ENCODE measurements at places on chromosomes 12 and 14.

DNA sequence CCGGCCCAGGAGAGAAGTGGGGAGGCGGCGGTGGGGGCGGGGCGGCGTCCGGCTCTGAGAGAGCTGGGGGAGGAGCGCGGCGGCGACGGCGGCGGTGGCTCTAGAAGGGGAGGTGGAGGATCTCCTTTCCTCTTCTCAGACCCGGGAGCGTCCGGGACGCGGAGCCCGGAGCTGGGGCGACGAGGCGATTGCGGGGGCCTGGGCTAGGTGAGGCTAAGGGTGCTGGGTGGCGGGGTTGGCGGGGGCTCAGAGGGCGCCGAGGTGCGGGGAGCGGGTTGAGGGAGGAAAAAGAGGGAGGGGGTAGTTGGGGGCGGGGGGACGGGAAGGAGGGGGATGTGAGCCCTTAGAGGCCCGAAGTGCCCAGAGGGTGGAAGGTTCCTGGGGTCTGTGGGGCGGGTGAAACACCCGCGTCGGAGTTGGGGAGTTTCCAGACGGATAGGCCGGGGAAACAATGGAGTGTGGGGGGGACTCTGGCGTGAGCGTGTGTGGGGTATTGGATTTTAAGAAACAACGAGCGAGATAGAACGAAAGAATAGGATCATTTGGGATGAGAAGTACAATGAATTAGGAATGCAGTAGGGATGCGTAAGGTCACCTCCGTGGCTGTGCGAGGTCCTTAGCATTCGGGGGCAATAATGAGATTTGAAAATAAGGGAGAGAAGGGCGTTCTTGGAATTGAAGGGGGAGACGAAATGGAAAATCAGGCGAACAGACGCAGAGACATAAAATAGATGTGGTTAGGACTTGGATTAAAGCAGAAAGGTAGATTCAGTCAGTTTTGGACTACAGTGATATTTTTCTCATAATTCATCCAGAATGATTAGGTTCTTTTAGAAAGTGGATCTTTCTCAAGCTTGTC is at the start of gene SPATS2:
Gene SPATS2 (plus strand): TSS at position 82 of the 859 bp plus-strand sequence. CDS start 93,551 bp downstream, outside the sequence.
- DNase-seq = peak; percentile 90

GRCh38 chr12:128323145-128323920 is 56.4 kb downstream of the TMEM132C start:
- no peak for DNase-seq

DNA sequence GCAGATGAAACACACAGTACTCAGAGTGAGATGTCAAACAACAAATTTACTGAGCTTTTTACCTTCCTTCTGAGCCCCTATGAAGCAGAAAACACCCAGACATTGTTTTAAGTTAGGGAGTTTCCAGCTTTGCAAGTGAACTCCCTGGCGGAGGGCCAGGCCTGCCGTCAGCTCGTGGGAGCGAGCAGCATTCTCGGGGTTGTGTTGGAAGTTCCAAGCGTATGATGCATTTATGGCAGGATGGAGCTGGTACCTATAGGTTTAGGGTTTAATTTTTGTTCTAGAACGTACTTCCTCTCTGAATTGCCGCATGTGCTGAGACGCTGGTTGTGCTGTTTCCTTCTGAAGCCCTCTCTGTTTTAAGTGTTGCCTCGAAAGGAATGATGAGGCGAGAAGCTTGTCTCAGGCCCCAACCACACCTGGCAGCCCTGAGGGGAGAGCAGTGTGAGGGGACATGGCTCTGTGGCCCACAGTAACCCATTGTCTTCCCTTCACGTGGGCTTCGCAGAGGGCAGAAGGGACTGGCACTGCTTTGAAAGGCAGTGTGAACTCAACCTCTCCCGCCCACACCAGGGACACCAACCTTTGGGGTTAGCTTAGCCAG is 76.6 kb downstream of the SSPN start:
- peak; percentile 2 for DNase-seq

GRCh38 chr14:89370781-89371180 is 46.3 kb downstream of the FOXN3 start:
- no peak for DNase-seq

- DNase-seq = peak; percentile 69
These were observed 96.3 kb downstream of the GALC start for GRCh38 chr14:87896393-87897380.

GRCh38 chr12:54390668-54391551 is 6.4 kb upstream of the ZNF385A start:
- peak; percentile 91 for DNase-seq

DNA sequence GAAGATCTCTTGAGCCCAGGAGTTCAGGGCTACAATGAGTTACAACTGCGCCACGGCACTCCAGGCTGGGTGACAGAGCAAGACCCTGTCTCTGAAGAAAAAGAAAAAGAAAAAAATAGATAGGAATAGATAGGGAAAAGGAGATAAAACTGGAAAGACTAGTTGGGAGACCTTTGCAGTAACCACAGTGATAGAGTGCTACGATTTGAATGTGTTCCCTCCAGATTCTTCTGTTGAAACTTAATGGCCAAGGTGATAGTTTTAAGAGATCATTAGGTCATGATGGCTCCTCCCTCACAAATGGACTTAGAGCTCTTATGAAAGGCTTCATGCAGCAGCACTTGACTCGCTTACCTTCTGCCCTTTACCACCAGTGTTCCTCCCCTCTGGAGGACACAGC is 13.5 kb upstream of the ATF1 start:
- DNase-seq = no peak

GRCh38 chr14:95389471-95390011 is 69.8 kb upstream of the CLMN start:
- DNase-seq = no peak

DNA sequence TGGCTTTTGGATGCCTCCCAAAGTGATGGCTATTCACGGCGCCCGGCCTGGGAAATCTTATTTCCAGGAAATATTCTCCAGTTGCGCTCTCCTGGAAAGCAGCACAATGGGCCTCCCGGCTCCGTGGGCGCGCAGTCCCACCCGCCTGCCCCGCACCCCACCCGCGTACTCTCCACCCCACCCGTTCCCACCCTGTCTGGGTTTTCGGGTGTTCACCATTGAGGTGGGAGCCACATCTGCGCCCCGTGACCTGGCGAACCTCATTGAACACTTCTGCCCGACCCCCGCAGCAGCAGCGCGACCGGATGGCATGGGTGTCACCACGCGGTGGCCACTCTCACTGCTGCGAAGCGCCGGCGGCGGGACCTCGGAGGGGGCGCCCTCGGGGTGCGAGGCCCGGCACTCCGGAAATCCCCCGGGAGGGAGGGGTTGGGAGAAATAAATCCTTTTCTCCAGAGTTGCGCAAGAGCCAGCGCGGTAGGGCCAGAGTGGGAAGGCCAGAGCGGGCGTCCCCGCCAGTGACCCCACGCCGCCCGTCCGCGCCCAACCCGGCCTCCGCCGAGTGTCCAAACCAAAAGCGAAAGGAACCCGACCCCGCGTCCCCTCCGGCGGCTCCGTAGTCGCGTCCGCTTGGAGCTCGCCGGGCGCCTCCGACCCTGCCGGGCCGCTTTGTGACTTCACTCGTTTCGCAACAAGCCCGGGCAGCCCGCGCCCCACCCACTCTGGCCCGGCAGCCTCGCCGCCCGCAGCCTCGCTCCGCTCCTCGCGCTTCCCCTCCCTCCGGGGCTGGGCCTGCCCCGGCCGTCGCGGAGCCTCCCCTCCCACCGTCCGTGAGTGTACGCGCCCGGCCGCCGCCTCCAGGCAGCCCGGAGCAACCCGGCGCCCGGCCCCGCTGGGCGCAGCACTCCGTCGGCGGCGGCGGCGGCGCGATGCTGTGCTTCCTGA is at the start of gene DRAM1:
Gene DRAM1 (plus strand): TSS at position 720 of the 945 bp plus-strand sequence. CDS start 210 bp downstream, at position 930.
- peak; percentile 86 for DNase-seq

- no peak for DNase-seq
These were observed 13.9 kb downstream of the CLECL1 start for GRCh38 chr12:9718968-9719367.

DNA sequence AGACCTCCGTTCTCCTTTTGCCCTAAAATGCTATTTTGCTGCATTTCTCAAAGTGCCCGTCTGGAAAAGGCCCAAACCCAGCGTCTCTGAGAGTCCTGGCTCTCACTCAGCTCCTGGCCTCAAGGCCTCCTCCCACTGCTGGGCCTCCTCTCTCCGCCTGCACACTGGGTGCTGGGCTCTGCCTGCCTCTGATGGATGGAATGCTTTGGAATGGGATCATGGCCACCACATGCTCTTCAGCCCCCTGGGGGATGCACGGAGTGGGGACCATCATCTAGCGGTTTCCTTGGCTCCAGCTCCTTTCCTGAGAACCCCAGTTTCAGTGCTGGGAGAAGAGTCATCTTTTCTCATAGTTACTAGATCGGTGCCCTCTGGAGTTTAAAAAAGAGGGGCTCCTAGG is 65.2 kb downstream of the KDM2B start:
- no peak for DNase-seq

DNA sequence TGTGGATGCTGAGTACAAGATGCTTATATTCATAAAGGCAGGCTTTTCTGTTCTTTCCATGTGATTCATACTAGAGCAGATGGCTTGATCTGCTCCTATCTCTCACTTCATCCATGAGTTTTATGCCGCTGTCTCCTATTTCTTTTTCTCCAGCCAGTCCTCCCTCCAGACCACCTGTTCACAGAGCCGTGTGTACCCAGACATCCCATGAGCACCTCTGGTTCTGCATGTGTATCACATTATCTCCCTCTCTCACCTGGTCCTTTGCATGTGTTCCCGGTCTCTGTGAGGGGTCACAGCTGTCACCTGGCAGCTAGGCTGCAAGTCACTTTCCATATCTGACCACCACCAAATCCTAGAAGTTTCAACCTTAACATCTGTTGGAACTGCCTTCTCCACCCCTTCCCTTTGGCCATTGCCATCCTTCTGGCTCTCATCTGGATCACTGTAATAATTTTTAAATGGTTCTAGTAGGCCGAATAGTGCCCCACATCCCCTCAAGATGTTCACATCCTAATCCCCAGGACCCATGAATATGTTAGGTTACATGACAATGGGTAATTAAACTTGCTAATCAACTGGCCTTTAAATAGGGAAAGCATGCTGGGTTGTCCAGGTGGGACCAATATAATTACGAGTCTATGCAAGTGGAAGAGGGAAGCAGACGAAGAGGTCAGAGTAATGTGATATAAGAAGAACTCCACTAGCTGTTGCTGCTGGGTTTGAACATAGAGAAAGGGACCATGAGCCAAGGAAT is 168.1 kb downstream of the SNAPC1 start:
- DNase-seq = peak; percentile 85

DNA sequence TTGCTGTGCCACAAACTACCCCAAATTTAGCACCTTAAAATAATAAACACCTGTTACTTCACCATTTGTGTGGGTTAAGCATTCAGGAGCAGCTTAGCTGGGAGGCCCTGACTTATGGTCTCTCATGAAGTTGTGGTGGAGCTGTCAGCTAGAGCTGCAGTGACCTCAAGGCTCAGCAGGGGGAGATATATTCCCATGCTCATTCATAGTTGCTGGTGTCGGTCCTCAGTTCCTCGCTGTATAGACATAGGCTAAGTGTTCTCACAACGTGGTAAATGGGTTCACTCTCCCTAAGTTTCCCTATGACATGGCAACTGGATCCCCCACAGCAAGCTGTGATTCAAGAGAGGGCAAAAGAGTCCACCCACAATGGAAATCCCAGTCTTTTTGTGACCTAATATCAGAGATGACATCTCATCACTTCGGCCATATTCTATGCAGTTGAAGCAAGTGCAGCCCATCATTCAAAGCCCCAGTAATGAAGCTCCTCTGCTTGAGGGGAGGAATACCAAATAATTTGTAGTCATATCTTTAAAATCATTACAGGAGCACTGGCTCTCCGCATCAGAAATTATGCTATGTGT is 41.1 kb downstream of the PRB3 start:
- peak; percentile 3 for DNase-seq

DNA sequence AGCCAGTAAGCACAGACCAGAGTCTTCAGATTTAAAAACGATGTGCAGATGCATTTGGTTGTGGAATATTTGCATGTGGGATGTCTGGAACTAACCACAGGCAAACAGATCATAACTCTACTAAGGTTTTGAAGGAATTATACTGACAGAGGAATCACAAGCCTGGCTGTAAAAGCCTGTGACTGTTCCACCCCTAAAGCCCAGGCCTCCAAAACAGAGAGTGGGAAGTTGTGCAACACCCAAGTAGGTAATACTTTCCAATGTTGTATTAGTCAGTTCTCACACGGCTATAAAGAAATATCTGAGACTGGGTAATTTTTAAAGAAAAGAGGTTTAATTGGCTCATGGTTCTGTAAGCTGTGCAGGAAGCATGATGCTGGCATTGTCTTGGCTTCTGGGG is 68.1 kb upstream of the DCD start:
- DNase-seq = no peak

DNA sequence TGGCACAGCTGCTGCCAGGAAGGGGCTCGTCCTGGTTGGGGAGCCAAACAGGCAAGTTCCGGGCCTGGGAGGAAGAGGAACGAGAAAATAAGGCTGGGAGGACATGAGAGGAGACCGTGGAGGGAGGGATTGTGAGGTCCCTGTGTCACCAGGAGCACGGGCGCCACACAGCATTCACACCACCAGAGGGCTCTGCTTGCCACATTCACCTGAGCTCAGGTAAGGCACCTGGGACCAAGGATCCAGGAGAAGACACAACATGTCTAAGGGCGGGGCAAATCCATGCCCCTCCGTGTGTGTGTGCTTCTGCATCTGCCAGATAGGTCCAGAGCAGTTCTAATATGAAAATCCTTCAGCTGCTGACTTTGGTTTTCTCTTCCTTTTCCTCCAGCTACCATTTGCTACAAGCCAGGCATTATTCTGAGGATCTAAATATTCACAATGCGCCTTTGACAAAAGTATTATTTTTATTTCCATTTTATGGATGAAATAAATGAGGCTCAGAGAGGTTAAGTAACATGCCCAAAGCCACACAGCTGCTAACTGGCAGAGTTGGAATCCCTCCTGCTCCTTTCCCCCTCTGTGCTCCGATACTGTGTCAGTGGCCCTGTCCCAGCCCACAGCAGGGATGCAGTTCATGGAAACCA is 14.6 kb downstream of the RAPGEF3 start:
- DNase-seq = peak; percentile 90

- peak; percentile 75 for DNase-seq
These were observed 21.3 kb downstream of the TBX3 start for GRCh38 chr12:114662512-114663177.

DNA sequence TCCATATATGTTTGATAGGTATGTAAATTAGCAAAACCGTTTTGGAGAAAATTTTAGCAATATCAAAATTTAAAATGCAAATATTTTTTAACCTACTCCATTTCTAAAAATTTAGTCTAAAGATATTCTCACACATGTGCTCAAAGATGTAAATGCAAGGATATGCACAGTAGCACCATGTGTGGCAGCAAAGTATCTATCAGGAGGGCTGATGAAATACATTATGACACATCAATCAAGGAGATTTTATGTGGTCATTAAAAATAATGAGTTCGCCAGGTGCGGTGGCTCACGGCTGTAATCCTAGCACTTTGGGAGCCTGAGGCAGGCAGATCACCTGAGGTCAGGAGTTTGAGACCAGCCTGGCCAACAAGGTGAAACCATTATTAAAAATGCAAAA is 8.0 kb upstream of the C1R start:
- DNase-seq = peak; percentile 93
